Adipocyte (in vitro differentiated cells): ENCODE measurements at places on chromosomes 11 and 22.
A peak's percentile ranks its signal among the peaks of the same experiment; 100 is the strongest.

DNA sequence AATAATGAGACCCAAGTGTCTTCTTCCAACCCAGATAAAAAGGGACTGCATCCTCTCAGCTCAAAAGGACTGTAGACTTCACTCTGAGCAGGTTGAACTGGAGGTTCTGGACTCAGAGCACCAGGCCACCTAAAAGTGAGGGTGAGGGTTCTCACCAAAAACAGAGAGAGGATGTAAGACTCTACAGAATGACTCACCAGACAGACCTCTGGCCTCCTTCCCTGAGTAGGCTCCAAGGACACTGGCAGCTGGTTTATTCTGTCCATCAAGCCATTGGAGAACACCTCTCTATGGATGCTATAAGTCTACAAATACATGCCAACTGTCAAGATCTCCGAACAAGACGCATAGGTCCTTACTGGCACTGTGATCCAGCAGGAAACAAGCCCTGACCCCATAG, 27.2 kb downstream of the FEZ1 start:
- no peak for DNase-seq

- DNase-seq: peak; percentile 72
These were observed 62.0 kb downstream of the YAP1 start for GRCh38 chr11:102172127-102172848.

DNA sequence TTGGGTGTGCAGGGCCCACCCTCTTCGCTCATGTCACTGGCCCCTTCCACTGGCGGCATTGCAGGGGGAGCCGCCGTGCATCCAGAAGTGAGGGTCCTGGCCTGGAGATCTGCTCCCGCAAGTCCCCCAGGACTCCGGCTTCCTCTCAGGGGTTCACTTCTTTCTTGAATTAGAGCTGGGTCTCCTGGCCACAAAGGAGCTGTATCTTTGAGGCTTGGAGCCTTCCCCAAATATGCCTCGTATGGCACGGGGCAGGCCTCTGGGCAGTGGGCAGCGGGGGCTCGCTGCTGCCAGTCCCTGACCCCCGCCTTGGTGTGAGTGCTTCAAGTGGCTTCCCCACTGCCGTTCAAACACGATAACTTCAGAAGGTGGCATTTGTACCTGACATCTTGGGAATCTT, 7.4 kb upstream of the IFITM3 start:
- DNase-seq: no peak

GRCh38 chr11:5129457-5129877, 8.7 kb downstream of the OR52A5 start:
- DNase-seq: peak; percentile 53

- peak; percentile 72 for DNase-seq
These were observed 15.5 kb upstream of the RAC2 start for GRCh38 chr22:37259540-37260029.

DNA sequence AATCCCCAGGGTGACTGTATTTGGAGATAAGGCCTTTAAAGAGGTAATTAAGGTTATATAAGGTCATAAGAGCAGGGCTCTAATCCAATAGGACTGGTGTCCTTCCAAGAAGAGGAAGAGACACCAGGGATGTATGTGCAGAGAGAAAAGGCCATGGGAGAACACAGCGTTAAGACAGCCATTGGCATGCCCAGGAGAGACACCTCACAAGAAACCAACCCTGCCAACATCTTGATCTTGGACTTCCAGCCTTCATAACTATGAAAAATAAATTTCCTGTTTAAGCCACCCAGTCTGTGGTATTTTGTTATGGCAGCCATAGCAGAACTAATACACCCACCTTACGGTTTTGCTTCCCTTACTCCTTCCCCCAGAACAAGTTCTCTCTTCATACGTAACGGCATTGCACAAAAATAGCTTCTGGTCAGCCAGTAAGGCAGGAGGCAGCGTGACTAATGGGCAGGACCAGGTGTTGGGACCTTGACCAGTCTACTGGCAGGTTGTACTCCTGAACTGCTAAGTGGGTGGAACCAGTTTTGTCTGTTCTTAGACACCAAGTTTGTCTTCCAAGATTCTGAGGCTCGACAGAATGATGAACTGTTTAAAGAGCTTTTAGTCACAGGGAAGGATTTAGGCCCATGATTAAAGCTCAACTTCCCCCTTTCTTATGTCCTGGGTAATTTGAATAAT, 31.9 kb upstream of the UPB1 start:
- DNase-seq: no peak

DNA sequence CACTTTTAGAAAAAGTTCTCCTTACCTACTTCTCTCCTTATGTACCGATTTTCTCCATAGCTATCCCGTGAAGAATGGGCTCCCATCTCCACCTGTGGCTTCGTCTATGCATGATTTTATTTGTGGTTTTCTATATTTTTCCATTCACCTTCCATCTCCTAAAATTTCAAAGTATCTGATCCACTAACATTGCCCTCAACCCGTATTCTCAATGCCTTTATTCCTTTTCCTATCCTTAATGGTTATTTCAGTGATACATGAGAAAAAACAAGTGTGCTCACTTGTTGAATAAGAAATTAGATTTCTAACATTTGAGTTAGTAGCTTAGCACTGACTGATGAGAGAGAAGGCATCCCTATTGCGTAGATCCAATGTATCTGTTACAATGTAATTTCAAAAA, 16.9 kb downstream of the CYP2R1 start:
- no peak for DNase-seq

- DNase-seq: peak; percentile 32
These were observed 21.9 kb downstream of the IGSF9B start for GRCh38 chr11:133934599-133935550.
